Large intestine (tissue), 12 donors: ENCODE measurements at places on chromosomes 6 and 20.

DNA sequence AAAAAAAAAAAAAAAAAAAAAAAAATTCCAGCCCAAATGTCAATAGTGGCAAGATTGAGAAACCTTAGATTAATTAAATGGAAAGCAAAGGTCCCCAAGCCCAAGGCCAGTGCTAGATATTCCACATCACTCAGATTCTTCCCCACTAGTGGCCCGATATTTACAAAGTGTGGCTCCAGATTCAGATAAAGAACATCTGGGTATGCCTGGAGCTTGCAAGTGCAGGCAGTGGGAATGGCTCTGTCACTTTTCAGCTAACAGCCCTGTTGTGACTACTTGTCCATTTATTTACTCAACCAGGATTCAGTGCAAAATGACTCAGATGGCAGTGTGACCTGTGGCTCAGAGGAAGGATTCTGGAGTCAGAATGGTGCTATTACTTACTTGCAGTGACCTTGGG, 8.2 kb upstream of the KCNB1 start:
- no peak for DNase-seq

GRCh38 chr6:113859349-113860180, 2.4 kb downstream of the MARCKS start:
- DNase-seq, result peak; percentile 79

DNA sequence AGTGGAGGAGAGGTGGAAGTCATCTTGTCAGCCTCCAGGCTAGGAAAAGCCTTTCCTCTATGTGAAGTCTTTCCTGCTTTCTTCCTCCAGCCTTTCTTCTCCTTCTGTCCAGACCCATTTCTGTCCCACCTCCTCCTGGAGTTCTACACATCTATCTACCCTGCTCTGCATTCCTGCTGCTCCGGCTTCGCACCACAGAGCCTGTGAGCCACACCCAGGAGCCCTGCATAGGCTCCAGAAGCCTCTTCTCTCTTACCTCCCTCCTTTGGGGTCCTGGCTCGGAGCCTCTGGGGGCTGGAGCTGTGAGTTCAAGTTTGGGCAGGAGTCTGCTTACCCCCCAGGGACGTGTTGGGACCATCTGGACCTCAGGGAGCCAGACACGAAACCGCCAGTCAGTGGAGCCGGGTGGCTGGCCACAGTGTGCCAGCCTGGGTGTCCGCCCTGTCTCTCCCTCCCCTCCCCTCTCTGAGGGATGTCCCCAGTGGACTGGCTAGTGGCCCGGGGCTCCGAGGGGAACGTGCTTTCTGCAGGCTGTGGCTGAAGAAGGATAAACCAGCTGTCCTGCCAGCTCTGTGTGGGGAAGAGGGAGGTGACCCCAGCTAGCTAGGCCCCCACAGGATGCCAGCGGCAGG, 99.2 kb downstream of the VEGFA start:
- no peak for DNase-seq

- DNase-seq, result no peak
Observed at GRCh38 chr6:95093154-95093553, 484.2 kb upstream of the MANEA start.

DNA sequence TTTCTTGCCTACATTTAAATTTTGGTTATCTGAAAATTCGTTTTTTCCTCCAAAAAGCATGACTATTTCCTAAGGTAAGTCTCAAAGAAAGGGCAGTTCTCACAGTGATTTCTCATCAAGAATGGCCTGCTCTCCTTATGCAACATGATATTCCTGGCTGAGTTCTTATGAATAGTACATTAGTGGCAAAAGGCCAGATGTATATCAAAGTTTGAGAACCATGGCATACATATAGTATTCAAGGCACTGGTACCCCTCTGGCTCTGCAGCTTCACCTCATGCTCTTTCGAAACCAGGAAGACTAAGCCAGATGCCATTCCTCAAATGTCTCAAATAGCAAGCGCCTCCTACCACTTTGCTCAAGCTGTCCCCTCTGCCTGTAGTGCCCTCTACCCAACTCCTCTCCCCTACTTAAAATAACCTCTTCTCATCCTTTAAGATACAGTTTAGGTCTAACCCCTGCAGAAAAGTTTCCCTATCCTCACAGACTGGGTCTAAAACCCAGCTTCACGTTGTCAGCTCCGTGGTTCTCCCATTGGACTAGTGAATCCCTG, 280.3 kb downstream of the HACE1 start:
- no peak for DNase-seq

GRCh38 chr6:24490948-24491347, 1.6 kb upstream of the GPLD1 start:
- DNase-seq, result no peak

DNA sequence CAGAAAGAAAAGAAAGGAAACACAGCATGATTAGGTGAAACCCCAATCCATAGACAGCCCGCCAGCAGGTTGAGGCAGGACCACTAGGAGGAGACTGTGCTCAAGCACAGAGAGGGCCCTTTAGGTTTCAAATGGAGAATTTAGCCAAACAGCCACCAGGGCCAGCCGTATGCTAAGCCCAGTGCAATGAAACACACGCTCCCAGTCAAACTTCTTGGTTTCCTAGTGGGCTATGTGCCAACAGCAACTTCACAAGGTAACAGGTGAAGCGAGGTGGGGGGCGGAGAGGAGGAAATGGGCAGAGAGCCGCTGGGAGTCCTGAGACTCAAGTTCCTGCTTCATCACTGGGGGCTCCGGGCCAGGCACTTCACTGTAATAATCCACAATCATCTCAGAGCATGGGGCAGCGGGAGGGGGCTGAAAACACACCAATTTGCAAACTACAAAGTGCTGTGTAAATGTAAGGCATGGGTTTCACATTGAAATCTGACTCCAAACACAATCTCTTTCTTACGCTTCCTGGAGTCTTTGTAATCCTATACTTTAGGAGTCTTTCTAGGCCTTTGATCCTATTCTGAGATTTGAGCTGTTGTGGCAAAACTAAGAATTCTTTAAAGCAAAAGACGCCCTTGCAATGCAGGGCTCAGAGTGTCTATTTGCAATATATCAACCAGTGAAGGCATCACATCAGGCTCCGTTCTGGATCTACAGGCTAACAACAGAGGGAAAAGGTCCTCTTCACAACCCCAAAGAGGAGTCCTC, 117.3 kb downstream of the OPRM1 start:
- no peak for DNase-seq

DNA sequence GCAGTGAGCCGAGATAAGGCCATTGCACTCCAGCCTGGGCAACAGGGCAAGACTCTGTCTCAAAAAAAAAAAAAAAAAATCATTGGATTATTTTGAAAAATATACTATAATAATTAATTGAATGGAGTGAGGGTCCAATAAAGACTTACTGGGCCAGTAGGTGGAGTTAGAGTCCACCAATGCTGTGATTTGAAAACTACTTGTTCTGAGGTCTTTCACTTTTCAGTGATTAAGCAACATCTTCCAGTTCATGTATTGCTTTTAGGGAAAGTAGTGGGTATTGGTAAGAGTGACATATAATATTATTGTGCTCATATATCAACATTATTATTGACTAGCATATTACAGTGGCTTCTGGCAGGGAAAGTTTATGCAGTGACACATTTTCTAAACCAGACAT, 530.3 kb downstream of the KHDRBS2 start:
- no peak for DNase-seq

DNA sequence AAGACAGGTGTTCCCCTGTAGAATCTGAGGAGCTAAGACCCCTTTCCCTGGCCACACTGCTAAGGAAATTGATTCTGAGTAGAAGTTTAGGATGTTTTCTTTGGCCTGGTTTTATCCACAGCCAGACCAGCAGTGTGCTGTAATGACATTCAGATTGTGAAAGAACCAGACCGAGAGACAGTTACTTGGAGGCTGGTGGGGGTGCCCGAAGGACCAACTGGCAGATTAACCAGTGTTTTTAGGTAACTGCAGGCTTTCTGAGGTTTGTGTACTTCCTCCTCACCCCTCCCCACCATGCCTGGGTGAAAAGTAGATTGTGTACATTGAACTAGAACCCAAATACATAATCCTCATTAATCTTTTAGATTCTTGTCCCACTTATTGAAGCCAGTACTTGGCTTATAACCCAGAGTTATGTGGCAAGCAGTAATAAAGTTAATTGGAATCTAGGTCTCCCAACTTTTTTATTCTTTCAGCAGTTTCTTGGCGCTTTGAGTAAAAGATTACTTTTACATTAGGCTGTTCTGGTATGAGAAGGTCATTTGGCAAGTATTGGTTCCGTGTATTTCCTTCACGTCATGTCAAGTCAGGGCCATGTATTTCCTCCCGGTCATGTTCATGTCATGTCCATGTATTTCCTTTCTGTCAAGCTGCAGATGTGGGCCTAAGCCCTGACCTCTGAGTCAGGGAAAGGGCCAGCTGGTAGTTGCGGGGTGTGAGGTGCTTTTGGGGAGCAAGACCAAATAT, 93.7 kb downstream of the TCP11 start:
- no peak for DNase-seq

- DNase-seq, result no peak
Observed at GRCh38 chr6:138869398-138869797, 73.5 kb downstream of the ECT2L start.

DNA sequence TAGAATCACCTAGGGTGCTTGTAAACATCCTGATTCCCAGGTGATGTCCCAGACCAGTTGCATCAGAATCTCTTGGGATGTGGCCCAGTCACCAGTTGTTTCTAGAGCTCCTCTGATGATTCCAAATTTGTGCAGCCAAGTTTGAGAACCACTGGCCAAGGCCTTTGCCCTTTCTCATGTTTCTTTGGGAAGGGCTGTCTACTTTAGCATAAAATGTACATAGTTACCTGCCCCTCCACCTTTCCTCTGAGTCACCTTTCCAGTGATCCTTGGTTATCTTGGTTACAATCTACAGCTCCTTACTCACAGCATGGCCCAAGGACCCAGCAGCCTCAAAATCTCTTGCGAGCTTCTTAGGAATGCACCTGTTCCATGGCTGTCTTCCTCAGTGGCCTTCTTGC, 266.4 kb upstream of the PRND start:
- DNase-seq, result no peak

DNA sequence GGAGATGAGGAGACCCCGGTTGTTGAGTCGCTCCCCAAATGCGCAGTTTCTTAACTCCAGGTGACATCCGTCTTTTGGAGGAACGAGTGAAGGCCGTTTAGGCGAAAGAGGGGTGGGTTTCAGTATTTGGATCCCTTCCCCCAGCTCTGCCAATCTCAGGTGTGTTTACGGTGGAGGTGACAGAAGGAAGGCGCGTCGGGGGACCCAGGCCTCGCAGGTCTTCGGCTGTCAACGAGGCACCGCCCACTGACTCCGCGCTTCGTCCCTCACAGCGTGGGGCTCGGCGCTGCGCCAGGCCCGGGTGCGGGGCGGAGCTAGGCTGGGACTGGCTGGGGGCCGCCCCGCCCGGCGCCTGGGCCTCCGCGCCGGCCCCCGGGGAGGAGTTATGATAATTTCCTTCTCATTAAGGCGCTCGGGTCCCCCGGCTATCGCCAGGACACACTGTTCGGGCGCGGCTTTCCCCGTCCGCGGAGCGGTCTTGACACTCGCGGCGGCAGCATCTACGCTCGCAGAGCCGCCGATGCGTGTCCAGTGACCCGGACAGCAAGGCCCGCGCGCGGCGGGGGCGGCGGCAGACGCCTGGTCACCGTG, at the start of gene TFAP2C:
TFAP2C (plus strand) TSS at position 434 of the 591 bp plus-strand sequence. CDS start 239 bp downstream, outside the sequence.
- peak; percentile 40 for DNase-seq

- DNase-seq, result no peak
Observed at GRCh38 chr20:4056880-4057279, 41.5 kb upstream of the RNF24 start.

- DNase-seq, result no peak
Observed at GRCh38 chr6:38178584-38178886, 359.0 kb downstream of the ZFAND3 start.

- DNase-seq, result no peak
Observed at GRCh38 chr6:96724641-96725040, 112.6 kb downstream of the GPR63 start.

GRCh38 chr6:136895901-136896300, 26.2 kb upstream of the SLC35D3 start:
- DNase-seq, result no peak

DNA sequence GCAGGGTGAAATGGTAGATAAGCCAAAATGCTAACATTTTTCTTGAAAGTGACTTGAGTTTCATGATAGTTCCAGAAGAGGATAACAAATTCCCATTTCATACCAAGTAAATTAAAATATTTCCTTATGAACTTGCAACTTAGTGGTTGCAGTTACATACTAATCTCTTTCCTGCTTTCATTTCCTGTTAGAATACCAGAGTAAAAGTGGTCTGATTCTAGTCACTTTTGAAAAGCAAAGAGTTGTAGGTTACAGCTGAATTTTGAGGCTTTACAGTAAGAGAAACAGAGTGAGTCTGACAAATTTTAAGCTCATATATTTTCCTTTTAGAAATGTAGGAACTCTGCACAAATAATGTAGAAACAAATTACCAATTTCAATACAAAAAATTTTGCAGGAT, 117.4 kb downstream of the ZFAND3 start:
- DNase-seq, result no peak

GRCh38 chr20:25574411-25574810, 10.9 kb downstream of the NINL start:
- no peak for DNase-seq

- no peak for DNase-seq
Observed at GRCh38 chr6:39347206-39347605, 24.7 kb upstream of the KCNK16 start.

DNA sequence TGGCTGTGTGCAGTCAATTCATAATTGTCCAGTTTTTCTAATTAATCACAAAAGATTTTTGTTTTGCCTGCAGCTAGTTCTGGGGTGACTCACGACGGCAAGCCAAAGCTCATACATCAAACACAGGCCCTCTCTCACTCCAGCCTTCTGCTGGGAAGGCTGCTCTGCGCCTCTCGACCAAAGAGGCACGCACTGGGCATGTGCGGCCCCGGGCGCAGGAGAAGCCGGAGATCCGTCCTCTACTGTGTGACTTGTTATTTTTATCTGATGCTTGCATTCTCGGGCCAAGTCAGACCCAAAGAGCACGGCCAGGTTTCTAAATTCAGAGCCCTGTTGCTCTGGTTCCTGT, 98.5 kb downstream of the TFAP2A start:
- peak; percentile 7 for DNase-seq

GRCh38 chr20:24917056-24917455, 32.0 kb upstream of the CST7 start:
- DNase-seq, result no peak

- DNase-seq, result no peak
Observed at GRCh38 chr6:37311741-37312473, 41.9 kb upstream of the RNF8 start.

DNA sequence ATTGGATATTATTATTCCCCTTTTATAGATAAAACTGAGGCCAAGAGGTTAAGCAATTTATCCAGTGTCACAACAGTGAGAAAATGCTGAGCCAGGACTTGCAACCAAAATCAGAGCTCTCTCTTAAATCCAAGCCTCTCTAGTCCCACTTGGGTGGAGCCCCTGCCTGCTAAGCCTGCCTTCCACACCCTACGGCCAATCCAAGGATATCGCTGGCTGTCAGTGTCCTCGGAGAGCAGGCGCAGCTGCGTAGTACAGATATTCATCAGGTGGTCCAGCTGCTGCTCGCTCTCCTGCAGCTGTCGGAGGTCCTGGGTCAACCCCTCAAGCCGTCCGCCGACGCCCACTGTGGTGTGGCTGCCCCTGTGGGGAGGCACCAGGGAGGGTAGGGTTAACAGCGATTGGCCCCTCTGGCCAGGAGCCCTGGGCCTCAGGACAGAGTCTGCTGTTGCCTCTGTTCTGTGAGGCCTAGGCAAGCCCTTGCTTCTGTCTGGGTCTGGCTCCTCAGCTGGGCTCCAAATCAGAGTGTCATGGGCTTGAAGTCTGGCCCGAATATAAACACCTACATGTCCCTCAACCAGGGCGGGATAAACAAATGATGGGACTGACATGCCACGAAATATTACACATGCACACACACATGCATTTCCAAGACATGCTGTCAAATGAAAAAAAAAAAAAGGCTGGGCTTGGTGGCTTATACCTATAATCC, 3.9 kb upstream of the NECAB3 start:
- DNase-seq, result no peak
